HFFc6 (cell line): ENCODE measurements at places on chromosomes 13 and 19. TPM values are rescaled to one million over a fixed set of nuclear protein-coding genes. Genes with fewer than 3 reads are reported as not detected.

GRCh38 chr13:100128838-100129237 is 39.9 kb downstream of the PCCA start:
- no peak for DNase-seq

DNA sequence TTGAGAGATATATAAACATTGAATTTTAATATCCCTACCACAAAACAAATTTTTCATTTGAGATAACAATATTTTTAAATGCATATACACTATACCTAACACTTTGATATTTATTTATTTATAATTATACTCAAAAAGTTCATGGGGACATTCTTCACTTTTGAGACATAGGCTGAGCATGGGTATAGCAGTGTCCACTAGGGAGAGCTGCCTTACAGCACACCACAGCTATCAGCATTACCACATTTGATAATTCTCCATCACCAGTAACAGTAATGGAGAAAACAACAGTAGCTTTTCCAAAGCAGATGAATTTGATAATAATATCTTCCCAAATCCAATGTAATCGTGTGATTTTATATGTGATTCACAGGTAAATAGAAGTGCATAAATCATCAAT is 626.1 kb downstream of the DACH1 start:
- DNase-seq = no peak

DNA sequence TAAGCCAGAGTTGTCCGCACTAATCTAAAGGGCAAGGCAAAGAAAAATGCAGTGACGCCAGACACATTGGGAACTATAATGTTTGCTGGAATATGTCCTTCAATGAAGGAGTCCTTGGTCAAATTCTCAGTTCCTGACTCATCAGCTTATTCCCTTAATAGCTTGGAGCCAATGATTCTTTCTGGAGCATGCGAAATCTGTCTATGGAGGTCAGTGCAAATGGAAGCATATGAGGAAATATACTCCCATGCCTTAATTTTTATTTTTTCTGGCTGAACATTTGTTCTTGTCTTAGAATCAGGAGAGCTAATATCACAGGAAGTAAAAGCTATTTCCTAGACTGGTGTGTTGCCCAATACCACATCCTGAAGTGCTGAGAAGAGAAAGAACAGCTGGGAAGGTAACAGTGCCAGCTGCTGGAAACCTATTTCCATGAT is 289.8 kb upstream of the SPRY2 start:
- DNase-seq = no peak

DNA sequence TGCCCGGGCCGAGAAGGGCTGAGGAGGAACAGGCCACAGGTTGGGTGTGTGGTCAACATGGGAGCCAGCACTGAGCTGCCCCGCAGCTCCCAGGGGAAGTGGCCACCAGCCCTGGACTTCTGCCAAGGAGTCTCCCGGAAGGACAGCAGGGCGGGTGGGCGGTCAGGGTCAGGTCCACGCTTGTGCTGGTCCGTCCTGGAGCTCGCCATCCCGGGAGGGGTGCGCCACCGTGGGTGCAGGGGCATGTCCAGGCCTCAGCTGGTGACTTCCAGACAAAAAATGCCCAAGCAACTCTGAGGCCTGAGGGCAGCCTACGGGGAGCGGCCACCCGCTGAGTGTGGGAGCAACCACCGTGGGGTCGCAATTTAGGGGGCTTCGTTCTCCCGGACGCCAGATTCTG is 21.4 kb upstream of the SLC15A1 start:
- DNase-seq = no peak

- no peak for DNase-seq
Observed at GRCh38 chr19:31256593-31256960, 92.7 kb downstream of the TSHZ3 start.

- DNase-seq = no peak
Observed at GRCh38 chr13:23668562-23668961, 98.3 kb downstream of the TNFRSF19 start.

DNA sequence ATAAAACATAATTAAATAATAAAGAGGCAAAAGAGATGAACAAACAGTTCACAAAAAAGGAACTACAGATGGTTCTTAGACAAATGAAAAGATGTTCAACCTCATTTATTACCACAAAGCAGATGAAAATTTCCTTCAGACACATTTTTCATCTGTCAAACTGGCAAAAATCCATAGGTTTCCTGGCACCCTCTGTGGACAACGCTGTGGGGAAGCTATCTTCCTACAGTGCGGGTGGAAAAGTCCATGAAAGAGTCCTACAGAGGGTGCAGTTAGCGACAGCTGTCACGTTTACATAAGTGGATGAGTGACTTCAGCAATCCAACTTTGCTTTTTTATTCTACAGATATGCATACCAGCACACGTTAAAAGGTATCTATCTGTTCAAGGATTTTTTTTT is 30.3 kb upstream of the PDCD5 start:
- DNase-seq = no peak

- DNase-seq = no peak
Observed at GRCh38 chr19:18239303-18239702, 13.1 kb upstream of the PDE4C start.

The LGALS14 gene
- not detected in 2 replicates for total RNA-seq

The PEG3 gene
- not detected in 3 replicates for total RNA-seq

The PALM gene
- total RNA-seq = not detected in 3 replicates

The SLC1A6 gene
- not detected in 3 replicates for total RNA-seq

The RUBCNL gene
- total RNA-seq = not detected in 3 replicates

The ZNF486 gene
- total RNA-seq = 1.8 to 2.5 TPM (median 2.3 TPM) in 3 replicates

The BEST2 gene
- total RNA-seq = not detected in 2 replicates
